ENCODE measurements at places on chromosomes 12 and 14.

GRCh38 chr12:112524676-112525425, 106.1 kb downstream of the PTPN11 start:
- no peak for DNase-seq

- DNase-seq, result no peak
Measured at GRCh38 chr12:122013791-122014590, 7.7 kb upstream of the BCL7A start.

- no peak for DNase-seq
Measured at GRCh38 chr14:58918066-58918738, 270.3 kb upstream of the DAAM1 start.

GRCh38 chr14:58817846-58818245, 180.1 kb downstream of the DACT1 start:
- no peak for DNase-seq

- no peak for DNase-seq
Measured at GRCh38 chr12:113880988-113881962, 84.8 kb downstream of the RBM19 start.

- no peak for DNase-seq
Measured at GRCh38 chr12:662566-663292, 516 bp downstream of the NINJ2 start.

DNA sequence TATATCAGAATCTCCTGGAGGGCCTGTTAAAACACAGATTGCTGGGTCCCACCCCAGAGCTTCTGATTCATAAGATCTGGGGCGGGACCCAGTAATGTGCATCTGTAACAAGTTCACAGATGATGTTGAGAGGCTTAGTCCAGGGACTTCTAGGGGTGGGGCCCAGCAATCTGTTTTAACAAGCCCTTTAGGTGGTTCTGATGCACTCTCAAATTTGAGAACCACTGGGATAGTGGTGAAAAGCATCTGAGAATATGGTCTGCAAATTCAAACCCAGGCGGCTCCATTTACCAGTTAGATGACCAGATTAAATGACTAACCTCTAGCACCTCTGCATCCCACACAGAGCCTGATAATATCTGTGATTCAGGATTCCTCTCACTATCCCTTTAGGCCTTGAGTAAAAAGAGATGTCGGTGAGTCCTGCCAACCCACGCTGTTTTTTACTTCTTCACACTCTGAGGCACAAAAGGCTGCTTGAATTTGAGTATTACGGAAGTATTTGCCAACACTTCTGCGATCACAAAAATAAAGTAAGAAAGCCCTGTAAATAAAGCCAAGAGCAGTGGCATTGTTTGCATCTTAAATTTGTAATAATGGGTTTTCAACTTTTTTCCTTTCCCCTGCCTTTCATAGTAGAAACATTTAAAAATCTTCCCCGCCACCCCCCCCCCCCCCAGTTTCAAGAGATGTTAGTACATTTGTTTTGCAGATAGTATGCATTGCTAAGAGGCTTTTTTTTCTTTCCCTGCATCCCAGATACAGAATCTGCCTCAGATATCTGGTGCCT, 1.8 kb upstream of the FRS2 start:
- DNase-seq, result no peak

DNA sequence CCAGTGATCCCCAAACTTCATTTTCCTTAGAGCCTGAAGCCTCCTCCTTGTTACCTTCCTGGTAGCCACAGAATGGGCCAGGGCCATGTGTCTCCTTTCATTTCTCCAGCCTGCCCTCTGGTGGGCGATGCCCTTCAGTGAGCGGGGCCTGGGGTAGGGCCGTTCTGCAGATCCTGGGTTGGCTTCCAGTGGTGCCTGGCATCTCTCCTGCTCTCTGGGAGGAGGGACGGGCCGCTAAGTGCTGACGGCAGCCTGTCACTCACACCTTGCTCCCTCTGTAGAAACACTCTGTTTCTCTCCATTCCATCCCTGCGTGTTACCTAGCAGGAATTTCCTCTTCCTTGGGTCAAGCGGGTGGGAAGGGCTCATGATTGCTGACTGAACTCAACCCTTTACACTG, 232.1 kb downstream of the CACNA1C start:
- peak; percentile 87 for DNase-seq

DNA sequence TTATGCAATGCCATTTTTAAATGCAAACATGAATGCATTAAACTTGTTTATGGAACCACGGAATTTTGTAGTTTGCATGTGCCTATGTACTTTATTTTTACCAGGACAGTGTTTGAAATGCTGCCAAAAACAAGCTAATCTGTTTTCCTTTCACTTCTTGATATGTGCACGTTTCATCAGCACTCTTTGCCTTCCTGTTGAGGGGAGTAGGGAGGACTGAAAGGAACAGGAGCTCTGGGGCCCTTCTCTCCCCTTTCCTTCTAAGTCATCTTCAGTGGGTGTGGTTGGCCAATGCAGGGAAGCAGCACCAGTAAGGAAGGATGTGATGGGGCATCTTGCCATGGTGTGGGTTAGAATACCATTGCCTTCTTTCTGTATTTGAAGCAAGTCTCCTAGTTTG, 12.1 kb upstream of the PPP4R4 start:
- DNase-seq, result no peak

DNA sequence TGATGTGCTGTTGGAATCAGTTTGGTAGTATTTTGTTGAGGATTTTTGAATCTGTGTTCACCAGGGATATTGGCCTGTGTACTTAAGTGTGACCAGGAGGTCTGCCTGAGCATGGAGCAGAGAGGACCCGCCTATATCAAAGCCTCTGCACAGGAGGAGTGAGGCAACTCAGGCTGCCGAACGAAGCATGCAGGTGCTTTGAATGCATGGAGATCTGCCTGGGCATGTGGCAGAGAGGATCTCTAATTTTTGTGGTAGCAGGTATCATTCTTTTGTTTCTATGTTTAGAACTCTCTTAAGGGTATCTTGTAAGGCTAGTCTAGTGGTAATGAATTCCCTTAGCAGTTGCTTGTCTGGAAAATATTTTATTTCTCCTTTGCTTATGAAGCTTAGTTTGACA, 26.9 kb downstream of the RAB3IP start:
- no peak for DNase-seq

DNA sequence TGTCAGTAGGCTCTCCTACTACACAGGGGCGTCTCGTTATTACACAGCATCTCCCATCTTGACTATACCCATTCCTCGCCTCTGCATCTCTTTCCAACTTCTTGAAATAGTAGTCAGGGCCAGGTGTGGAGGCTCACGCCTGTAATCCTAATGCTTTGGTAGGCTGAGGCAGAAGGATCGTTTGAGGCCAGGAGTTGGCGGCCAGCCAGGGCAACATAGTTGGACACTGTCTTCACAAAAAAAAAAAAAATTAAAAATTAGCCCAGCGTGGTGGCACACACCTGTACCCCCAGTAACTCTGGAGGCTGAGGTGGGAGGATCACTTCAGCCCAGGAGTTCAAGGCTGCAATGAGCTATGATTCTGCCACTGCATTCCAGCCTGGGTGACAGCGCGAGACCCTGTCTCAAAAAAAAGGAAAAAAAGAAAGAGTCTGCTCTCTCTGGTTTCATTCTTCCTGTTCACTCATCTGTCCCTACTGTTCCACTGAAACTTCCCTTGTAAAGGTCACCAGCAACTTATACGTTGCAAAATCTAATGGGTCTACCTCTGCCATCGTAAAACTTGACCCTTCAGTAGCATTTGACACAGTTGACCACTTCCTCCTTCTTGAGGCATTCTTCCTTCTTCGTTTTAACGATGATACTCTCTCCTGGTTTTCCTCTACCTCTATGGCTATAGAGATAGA, 41.0 kb upstream of the PTGR2 start:
- no peak for DNase-seq

- DNase-seq, result no peak
Measured at GRCh38 chr12:56398324-56398723, 35.7 kb upstream of the APOF start.

DNA sequence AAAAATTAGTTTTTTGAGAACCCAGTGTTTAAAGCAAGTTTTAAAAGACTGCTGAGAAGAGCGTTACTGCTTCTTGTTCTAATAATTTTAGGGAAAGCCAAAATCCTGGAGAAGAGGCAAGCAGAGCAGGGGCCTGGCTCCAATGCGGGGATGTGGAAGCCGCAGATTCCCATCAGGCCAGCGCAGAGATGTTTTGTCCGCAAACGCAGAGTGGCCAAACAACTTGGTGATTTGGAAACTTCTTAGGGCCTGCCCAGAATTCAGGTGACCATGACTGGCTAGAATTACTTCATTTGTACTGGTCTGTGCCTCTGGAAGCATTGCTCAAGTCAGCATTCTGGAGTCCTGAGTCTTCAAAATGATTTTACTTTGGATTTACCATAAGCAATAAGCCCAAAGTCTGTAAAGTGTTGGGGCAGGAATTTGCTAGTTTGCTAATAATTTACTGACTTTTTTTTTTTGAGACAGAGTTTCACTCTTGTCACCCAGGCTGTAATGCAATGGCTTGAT, 208.4 kb downstream of the PPM1H start:
- no peak for DNase-seq

GRCh38 chr12:23880988-23881387, 68.5 kb downstream of the SOX5 start:
- no peak for DNase-seq

- no peak for DNase-seq
Measured at GRCh38 chr14:70188322-70188658, 461 bp downstream of the SLC8A3 start.

- no peak for DNase-seq
Measured at GRCh38 chr12:71442567-71442931, 3.0 kb downstream of the LGR5 start.

DNA sequence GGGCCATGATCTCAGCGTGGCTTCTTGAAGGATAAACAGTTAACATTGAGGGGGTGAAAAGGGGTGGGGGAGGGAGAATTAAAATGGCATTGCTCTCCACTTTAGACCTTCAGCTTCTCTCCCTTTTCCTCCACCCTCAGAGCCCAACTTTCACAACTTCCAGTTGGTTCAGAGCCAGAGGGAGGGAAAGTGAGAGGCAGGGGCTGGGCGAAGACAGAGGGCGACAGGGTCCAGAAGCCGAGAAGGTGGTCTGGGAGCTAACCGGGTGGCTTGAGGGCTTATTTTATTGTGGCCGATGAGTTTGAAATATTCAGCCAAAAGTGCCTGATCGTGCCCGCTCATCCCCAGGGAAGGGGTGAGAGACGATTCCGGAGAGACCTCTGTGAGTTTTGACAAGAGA, 4.1 kb downstream of the BMP4 start:
- no peak for DNase-seq

DNA sequence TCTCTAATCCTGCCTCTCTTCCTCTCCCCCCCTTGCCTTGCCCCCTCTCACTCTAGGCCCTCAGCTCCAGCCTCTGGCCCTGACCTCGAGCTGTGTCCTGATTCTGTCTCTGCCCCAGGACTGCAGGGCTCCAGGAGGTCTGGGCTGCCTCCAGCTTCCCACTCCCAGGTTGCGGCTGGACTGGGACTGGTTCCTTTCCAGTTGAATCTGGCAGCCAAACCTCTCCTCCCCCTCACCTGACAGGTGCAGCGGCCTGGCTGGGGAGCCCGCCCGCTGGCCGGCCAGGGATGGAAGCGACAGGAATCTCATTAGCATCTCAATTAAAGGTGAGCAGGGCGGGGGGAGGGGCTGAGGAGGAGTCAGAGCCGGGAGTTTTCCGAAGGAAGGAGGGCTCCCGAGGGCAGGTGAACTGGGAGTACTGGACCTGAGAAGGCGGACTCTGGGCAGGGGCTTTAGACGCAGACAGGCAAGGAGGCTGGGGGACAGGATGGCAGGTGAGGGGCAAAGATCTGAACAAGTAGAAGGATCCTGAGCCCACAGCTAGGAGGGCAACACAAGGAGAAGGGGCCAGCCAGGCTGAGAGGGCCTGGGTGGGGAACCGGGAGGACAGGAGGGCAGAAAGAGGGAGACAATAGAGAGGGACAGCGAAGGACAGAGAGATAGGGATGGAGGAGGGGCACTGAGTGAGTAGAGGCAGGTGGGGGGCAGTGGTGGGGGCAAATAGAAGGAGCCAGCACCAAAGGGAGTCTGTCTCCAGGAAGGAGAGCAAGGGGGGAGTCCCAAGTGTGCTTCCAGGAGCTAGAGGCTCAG, at the start of gene SCNN1A:
Gene SCNN1A (minus strand): TSS at position 295 of the 810 bp plus-strand sequence. CDS start 780 bp downstream, outside the sequence.
- DNase-seq, result no peak

- no peak for DNase-seq
Measured at GRCh38 chr14:105742531-105742848, 216.1 kb downstream of the TMEM121 start.

DNA sequence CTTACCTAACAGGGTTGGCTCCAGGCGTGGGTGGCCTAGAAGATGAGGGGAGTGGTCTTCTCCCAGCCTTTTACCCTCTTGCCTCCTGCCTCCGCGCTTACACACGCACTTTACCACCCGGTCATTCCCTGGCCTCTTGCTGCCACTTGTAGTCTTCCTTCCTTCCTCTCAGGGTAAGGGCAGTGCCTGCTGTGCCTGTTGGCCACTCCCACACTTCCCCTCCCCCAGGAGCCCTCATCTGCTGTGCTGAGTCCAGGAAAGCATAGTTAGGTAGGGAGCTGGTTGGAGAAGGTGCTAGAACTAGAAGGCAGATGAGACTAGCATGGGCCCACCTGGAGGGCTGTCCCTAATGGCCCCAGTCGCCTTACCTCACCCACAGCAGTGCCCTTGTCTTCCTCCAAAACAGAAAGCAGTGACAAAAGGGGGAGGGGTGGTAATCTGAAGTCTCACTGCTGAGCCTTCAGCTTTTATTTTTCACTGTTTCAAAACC, 54.3 kb upstream of the SRSF5 start:
- no peak for DNase-seq

- no peak for DNase-seq
Measured at GRCh38 chr14:60867503-60868172, 113.2 kb downstream of the TRMT5 start.

DNA sequence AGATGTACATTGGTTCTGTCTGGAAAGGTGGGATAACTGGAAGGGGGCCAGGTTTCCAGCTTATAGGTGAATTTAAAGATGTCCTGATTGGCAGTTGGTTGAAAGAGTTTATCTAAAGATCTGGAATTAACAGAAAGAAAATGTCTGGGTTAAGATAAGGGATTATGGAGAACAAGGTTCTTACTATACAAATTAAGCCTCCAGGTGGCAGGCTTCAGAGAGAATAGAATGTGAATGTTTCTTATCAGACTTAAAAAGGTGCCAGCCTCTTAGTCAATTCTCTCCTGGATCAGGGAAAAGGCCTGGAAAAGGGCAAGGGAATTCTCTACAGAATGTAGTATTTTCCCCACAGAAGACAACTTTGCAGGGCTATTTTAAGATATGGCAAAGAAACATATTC, 53.1 kb downstream of the CNTN1 start:
- no peak for DNase-seq

DNA sequence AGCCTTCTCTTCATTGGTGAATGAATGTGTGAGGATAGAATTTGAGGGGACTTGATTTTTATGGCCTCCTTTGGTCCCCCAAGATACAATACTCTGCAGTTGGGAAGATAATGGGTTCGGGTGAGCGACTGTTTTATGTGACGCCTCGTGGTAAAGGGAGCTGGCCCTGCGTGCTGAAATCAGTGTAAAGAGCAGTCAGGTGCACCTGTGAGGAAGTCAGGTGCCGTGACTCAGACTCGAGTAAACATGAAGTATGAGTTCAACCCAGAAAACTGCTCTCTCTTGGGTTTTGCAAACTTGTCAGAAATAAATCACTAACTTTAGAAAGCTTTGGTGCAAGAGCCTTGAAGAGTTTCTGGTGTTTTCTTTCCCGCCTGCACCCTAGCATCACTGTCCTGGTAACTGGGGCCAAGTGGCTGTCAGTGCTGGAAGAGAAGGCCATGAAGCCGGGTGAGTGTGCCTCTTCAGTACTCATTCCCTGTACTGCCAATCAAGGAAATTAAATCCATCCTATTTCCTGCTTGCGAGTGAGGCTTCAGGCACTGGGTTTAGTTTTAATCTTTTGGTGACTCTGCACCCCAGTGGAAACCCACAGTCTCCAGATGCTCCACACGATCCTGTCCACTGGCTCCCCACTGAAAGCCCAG, 59.2 kb downstream of the AACS start:
- no peak for DNase-seq
